ENCODE measurements at places on chromosomes 7 and 10.

DNA sequence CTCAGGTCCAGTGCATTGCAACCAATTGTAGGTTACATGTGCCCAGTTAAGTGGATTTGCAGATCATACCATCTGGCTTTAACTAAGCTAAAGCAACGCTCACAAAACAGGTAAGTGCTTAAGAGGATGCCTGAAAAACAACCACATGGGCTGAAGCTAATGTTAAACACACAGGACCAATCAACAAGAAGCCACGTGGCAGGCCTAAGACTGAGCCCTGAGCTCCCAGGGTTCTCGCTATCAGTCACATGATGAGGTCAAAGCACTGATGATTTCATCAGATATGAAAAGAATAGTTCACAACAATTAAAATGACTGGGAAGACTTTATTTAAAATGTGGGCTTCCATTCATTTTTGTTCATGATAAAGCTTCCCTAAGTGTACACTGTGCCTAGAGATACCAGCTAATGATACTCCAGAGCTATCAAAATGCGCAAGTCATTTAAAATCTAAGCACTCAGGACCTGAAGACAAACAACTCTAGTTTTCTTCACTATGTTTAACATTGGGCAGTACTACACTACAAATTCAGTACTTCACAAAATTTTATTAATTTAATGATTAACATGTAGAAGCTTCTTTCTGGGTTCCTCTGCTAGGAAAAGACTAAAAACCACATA, 90.6 kb downstream of the PIP4K2A start:
- no peak for DNase-seq

DNA sequence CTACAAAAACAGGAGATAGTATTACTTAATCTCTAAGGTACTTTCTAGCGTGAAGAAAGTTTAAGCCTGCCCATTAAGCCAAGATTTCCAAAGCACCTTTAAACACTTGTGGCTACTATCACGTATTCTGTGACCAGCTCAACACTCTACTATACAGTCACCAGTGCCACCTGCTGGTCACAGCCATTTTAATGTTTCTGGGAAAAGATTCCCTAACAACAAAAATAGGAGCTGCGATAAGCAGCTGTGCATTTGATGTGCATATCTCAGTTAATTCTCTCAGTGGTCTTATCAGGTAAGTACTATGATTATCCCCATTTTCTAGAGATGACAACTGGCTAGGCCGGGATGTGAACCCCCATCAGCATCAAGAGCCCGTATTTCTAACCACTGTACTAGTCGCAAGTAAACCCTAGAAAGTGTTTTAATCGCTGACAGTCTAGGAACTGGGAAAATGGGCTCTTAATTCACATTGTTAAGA, 860 bp downstream of the SEC31B start:
- DNase-seq = peak; percentile 64

DNA sequence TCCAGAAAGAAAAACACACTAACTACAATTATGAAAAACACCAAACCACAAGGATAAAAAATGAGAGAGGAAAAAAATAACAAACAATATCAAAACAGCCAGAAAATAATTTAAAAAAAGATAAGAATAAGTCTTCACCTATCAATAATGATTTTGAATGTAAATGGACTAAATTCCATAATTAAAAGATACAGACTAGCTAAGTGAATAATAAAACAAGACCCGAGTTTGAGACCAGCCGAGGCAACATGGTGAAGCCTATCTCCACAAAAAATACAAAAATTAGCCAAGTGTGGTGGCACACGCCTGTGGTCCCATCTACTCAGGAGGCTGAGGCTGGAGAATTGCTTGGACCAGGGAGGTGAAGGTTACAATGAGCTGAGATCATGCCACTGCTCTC, 131.1 kb downstream of the MTERF1 start:
- no peak for DNase-seq

DNA sequence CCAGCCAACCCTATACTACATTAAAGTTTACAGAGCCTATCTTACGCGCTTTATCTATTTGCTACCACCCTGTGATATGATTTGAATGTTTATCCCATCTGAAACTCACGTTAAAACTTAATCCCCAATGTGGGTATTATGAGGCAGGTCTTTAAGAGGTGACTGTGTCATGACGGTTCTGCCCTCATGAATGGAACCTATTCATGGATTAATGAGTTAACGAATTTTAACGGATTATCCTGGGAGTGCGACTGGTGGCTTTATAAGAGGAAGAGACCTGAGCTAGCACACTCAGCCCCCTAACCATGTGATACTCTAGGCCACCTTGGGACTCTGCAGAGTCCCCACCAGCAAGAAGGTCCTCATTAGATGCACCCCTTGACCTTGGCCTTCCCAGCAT, 37.8 kb downstream of the SRPK2 start:
- DNase-seq = no peak

DNA sequence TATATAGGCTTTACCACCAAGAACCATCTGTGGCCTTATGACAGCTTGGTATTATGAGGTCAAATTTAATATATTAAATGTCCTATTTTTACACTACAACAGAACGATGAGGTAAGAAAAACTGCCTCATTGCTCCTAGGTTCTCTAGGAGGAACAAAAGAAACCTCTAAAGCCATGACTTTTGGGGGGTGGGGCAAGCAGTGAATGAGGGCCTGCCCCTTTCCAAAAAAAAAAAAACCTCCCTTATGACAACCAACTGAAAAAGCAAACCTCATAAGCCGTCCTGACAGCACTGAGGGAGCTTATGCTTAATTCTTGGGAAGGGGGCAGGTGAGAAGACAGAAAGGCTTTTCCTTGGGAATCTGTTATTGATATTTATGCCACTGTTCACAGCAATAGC, 116.6 kb downstream of the KMT2E start:
- no peak for DNase-seq

GRCh38 chr7:120064565-120064964, 208.4 kb upstream of the KCND2 start:
- DNase-seq = no peak

- DNase-seq = no peak
Measured at GRCh38 chr10:62054830-62055229, 153.3 kb downstream of the ARID5B start.

DNA sequence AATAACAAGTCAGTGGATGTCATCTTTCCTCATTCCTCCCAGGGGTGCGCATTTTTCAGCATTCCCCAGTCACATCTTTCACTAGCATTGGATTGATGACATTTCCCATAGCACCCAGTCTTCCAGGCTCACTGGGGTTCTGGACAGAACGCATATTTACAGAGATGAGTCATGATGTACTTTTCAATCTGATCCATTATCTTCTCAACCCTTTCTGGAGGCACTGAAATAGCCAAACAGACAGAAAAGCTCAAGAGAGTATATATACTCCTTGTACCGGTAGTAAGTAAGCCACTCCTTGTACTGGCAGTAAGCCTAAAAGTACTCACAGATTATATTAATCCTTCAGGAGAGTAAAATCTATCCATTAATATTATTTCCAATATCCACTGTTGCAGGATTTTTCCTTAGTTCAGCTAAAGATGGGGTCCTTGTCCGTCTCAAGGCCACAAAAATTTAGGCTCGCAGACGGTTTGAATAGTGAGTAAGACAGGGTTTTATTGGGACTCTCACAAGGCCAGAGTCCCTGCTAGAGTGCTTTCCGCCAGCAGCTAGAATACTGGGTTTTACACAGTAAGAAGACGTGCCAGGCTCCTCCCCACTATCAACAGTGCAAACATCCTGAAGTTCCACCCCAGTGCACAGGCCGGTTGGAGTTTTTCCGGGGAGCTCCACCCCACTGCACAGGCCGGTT, 60.8 kb downstream of the MDH2 start:
- DNase-seq = peak; percentile 13

- DNase-seq = no peak
Measured at GRCh38 chr7:150904011-150904909, 51.9 kb downstream of the AOC1 start.

Measured in iPS-NIHi11 (cell line).